Osteocyte (in vitro differentiated cells): ENCODE measurements at places on chromosomes 3 and 15. TPM values are rescaled to one million over a fixed set of nuclear protein-coding genes. Genes with fewer than 3 reads are reported as not detected.

OR5K2 gene
- total RNA-seq = not detected in 2 replicates

IMPG2 gene
- total RNA-seq = 0.60 and 0.73 TPM in 2 replicates

PRKCI gene
- 43.8 and 48.0 TPM in 2 replicates for total RNA-seq

ZBED2 gene
- not detected in 2 replicates for total RNA-seq

LNP1 gene
- 2.4 and 2.7 TPM in 2 replicates for total RNA-seq

THRB gene
- total RNA-seq = 3.6 and 4.6 TPM in 2 replicates

CA12 gene
- total RNA-seq = 0.76 and 0.97 TPM in 2 replicates

GRK7 gene
- not detected in 2 replicates for total RNA-seq

ANKRD63 gene
- 0.30 and 0.42 TPM in 2 replicates for total RNA-seq
